CD4-positive, alpha-beta T cell treated with Interleukin-15 for 1 hour (primary cell): ENCODE measurements at places on chromosomes 2 and 18.

DNA sequence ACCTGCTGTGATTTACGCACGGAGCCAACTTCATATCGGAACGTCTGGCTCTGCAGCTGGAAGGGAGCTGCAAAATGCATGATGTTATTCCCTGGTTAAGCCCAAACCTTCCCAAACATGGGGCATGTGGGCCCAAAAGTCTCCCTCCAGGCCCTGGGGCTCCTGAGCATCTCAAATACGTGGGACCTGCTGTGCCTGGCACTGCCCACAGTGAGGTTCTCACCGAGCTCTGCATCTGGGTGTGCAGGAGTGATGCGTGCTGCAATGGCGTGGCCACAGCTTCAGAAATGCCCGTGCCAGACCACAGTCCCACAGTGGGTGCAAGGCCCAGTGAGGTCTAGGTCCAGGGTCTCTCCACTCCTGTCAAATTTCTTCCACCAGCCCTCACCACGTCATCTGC is 503.3 kb downstream of the EIPR1 start:
- DNase-seq = no peak

DNA sequence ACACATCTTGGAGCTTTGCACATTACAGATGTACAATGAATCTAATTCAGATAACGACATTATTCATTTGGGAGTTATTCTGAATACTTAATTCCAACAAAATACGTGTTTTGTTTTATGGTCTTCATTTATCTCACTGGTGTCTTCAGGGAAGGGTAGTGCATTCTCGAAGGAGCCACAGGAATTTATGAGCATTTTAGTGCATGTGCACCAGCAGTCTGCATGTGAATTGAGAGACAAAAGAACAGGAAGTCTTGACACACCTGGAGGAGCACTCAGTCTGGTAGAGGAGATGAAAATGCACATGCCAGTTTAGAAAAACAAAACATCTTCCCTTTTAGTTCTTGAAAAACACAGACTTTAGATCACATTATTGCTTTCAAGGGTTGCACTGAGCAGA is 228.7 kb downstream of the LRATD1 start:
- DNase-seq = no peak

DNA sequence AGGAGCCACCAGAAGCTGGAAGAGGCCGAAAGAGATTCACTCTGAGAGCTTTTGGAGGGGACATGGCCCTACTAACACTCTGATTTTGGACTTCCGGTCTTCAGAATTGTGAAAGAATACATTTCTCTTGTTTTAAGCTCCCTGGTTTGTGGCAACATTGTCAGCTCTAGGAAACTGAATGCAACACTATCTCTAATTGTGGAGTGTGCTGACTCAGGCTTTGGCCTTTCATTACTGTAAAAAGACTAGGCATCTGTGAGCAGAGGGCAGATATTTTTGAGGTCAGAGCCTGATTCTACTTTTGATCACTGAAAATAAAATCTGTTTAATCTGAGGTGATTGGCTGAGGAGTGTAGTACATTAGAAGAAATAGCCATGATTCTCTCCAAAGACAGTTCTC is 185.4 kb upstream of the FAM98A start:
- DNase-seq = no peak

DNA sequence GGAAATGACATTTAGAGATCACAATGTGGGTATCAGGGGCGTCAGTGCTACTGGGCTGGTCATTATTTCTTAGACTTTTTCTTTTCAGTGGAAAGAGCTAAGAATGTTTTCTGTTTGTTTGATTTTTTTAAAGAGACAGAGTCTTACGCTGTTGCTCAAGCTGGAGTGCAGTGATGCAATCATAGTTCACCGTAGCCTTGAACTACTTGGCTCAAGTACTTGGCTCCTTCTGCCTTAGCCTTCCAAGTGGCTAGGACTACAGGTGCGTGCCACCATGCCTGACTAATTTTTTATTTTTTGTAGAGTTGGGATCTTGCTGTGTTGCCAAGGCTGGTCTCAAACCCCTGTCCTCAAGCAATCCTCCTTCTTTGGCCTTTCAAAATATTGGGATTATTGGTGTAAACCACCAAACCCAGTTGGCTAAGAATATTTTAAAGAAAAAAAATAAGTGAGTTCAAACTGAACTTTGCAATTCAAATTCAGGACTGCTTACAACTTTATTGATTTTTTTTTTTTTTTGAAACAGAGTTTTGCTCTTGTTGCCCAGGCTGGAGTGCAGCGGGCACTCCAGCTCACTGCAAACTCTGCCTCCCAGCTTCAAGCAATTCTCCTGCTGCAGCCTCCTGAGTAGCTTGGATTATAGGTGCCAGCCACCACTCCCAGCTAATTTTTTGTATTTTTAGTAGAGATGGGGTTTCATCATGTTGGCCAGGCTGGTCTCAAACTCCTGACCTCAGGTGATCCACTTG is 154.2 kb downstream of the MIB1 start:
- no peak for DNase-seq

- DNase-seq = no peak
These were observed 5.3 kb upstream of the ARHGAP15 start for GRCh38 chr2:143123911-143124310.

- DNase-seq = no peak
These were observed 15.1 kb downstream of the SPTBN1 start for GRCh38 chr2:54471221-54471711.

GRCh38 chr18:5510135-5510846 is 33.5 kb downstream of the EPB41L3 start:
- DNase-seq = no peak

DNA sequence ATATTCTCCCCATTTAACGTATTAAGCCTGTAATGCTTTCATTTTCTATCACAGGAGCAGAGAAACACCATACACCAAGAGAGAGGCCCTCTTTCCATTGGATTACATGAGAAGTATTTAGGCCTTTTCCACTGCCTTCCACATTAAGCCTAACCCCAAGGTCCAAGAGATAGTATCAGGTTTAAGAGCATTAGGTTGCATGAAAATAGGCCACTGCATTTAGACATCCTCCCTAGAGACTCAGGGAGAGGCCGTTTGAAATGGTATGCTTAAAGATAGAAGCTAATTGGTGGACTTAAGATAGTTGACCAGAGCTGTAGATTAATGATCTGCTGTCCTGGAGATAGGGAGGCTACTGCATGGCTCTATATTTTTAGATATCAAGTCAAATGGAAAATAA is 128.5 kb upstream of the PTPRM start:
- no peak for DNase-seq
